ENCODE measurements at places on chromosomes 2 and 18. TPM values are rescaled to one million over a fixed set of nuclear protein-coding genes. Genes with fewer than 3 reads are reported as not detected.
A peak's percentile ranks its signal among the peaks of the same experiment; 100 is the strongest.

Gene APLF
- polyA plus RNA-seq: 4.1 TPM

Gene GKN2
- polyA plus RNA-seq: not detected

Gene NUP35
- 24.7 TPM for polyA plus RNA-seq

Gene HOXD13
- polyA plus RNA-seq: not detected

DNA sequence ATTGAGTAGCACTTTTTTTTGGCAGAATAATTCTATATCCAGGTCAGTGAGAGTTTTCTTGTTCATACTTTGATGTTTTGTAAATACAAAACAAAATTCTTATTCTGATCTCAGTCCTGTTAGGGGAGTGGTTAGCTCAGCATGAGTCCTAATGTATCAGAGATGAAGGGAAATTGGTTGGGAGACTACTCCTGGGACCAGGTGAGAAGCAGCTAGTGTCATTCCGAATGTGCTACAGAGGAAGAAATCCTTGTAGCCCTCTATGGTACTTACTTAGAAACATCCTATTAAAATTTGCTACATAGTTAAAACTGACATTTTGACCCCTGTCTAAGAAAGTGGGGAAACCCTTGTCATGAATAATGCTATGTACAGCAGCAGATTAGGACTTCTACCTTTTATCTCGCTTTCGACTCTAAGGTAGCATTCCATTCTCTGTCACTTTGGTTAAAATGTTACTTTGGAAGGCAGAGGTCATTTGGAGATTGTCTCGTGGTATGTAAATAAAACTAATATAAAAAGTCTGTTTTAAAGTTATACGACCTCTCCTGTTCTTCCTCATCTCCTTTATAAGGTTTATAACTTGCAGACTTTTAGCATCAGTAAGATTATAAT, 65.8 kb downstream of the PARD3B start:
- DNase-seq: no peak

- peak; percentile 11 for DNase-seq
Observed at GRCh38 chr2:206915121-206915520, 24.2 kb upstream of the CPO start.

- DNase-seq: no peak
Observed at GRCh38 chr2:23510471-23510870, 125.5 kb downstream of the KLHL29 start.

DNA sequence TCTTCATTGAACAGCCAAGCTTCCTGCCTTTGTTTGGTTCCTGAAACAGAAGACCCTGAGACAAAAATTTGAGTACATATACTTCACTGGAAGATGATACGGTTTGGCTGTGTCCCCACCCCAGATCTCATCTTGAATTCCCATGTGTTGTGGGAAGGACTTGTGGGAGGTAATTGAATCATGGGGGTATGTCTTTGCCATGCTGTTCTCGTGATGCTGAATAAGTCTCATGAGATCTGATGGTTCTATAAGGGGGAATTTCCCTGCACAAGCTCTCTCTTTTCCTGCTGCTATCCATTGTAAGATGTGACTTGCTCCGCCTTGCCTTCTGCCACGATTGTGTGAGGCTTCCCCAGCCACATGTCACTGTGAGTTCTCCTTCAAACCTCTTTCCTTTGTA, 76.5 kb downstream of the BABAM2 start:
- no peak for DNase-seq

DNA sequence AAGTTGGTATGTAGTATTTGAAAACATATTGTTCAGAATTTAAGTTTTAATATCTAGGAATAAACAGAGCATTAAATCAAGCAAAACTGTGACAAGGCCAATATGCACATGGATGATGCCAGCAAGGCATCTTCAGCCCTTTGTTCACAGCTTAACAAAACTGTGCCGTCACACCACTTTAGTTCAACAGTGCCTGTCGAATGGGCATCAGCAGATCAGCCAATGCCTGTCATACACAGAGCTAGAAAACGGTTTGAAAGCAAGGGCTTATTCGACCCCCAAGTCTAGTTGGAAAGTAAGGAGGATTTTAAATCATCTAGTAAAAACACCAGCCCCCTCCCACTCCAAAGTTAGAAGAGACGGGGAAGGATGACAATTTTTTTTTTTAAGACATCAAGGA, 16.7 kb downstream of the ZEB2 start:
- DNase-seq: no peak

DNA sequence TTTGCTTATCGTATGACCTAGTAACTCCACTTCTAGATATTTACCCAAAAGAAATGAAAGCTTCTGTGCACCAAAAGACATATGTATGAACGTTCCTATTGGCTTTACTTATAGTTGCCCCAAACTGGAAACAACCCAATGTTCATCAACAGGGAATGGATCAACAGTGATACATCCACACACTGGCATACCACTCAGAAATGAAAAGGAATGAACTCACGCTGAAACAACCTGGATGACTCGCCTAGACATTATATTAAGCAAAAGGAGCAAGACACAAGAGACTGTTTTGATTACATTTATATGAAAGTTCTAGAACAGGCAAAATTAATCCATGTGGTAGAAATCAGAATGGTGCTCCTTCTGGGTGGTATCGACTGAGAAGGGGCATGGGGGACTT, 18.9 kb downstream of the ADRA2B start:
- no peak for DNase-seq

DNA sequence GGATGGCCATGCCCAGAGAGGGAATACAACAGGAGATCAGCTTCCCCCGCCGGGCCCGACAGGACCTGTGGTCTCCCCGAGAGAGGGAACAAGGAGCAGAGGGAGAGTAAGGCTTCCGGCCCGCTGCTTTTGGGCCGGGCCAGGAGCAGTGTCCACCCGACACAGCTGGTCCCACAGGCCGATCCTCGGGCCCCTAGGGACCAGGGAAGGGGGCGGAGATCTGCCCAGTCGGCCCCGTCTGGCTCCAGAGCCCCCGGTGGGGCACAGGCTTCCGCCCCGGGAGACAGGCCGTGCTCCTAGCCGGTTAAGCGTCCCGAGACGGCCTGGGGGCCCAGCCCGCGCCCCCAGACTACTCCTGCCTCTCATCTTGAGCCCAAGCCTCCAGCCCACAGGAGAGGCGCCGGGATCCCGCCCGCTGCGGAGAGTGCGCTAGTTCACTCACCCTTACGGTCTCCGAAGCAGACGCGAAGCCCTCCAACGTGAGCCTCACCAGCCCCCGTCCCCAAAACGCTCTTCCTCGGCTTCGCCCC, at the start of gene MCFD2:
MCFD2 (minus strand) TSS at position 526 of the 530 bp plus-strand sequence. CDS start 6,635 bp downstream, outside the sequence.
- peak; percentile 19 for DNase-seq

DNA sequence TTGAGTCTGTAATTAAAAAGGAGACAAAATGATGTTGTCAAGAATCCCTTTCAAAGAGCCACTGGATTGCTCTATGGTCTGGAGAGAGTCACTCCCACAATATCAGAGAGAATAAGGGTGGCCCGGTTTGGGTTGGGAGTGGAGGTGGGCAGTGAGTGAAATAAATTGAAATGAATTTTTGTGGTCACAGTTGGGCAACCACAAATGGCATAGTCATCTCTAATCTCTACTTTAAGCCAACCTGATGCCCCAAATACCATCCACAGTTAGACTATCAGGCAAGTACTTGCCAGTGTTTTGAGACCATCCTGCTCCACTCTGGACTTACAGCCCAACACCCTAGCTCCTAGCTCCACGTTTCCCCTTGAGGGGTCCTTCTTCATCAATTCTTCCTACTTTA, 559.7 kb downstream of the BCL11A start:
- DNase-seq: no peak

- no peak for DNase-seq
Observed at GRCh38 chr18:44474591-44474990, 206.1 kb upstream of the SETBP1 start.

All from left renal cortex interstitium (tissue), 4 donors.